ENCODE measurements at places on chromosomes 1 and 21.

- DNase-seq = no peak
Measured at GRCh38 chr1:242002510-242002909, 3.6 kb upstream of the MAP1LC3C start.

- no peak for DNase-seq
Measured at GRCh38 chr1:201504799-201505502, 2.0 kb downstream of the CSRP1 start.

DNA sequence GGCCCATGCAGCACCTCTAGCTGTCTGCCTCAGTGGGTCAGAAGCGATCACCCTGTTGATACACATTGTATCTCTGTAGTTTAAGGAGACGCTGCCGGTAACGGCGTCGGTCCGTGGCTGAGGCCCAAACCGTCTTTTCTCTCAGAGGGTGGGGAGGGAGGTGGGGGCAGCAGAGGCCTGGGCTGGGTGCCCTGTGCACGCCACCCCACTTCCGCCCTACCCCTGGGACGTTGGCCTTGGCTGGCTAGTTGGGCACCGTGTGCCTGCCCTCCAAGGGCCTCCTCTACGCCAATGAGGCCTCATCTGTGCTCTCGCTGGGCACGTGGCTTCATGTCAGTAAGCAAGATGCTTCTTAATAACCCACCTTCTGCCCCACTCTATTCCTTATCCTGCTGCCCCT is 9.4 kb downstream of the ZC3H12A start:
- no peak for DNase-seq

DNA sequence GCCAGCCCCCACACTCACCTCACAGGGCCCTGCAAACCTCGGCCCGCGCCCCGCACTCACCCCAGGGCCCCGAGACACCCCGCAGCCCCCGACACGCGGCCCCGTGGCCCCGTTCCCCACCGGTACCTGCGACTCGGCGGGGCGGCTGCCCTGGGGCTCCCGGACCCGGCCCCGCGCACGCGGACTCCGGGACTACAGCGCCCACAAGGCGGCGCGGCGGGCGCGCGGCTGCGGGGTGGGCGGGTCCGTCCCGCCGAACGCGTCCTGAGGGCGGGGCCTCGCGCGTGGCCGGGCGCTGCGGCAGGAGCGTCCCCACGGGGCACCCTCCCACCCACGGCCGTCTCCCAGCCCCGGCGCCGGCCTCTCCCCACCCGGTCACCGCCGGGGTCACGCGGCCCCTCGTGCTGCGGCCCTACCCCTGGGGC is at the start of gene SLC19A1:
Gene SLC19A1, minus strand, starts transcription at position 199 of the 425 bp plus-strand sequence. CDS start 4,481 bp downstream, outside the sequence.
- peak; percentile 52 for DNase-seq

- DNase-seq = no peak
Measured at GRCh38 chr1:162250004-162250730, 126.5 kb downstream of the SPATA46 start.

DNA sequence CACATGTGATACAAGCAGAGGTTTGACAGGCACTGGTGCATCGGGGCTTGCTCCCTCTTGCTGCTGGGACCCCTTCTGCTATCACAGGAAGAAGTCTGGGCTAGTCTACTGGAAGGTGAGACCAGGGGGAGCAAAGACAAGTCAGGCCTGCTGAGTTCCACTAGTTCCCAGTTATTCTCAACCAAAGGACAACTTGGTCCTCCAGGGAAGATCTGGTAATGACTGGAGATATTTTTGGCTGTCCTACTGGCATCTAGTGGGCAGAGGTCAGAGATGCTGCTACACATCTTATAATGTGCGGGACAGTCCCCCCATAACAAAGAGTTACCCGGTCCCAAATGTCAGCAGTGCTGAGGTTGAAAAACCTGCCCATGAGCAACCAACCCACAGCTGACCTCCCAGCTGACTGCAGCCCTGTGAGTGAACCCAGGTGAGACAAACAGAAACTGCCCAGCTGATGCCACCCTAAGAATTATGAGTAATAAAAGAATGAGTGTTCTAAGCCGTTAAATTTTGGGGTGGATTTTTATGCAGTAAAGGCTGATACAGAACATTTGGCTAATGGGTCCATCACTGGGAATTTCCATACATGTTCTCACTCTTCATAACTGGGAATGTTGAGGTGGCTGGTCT is 71.6 kb downstream of the NENF start:
- DNase-seq = no peak

- DNase-seq = no peak
Measured at GRCh38 chr1:205792481-205792881, 17.2 kb upstream of the RAB29 start.

DNA sequence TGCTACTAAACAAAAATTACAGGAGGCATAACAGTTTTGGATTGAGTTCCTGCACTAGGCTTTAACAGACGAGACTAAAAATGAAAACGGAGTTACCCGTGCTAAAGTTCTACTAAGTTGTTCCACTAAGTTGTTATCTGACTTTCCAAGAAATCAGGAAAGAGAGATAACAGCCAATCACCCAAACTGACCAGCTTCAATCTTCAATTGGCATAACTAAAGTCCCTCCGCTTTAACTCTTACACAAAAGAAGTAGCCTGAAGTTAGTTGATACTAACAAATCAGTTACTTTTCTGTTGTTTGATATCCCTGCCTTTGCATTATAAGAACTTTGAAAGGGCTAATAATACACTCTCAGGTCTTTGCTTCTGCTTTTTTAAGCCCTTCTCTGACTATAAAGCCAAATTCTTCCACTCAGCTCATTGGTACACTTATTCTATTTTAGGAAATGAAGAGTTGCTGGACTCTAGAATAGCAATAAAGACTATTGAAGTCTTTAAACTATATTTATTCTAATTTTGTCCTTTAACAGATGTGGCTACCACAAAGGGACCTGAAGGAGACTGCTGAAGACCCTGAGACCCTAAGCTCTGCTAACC is 61.3 kb downstream of the TESK2 start:
- no peak for DNase-seq

- DNase-seq = no peak
Measured at GRCh38 chr21:43191521-43191920, 22.7 kb downstream of the CRYAA start.

DNA sequence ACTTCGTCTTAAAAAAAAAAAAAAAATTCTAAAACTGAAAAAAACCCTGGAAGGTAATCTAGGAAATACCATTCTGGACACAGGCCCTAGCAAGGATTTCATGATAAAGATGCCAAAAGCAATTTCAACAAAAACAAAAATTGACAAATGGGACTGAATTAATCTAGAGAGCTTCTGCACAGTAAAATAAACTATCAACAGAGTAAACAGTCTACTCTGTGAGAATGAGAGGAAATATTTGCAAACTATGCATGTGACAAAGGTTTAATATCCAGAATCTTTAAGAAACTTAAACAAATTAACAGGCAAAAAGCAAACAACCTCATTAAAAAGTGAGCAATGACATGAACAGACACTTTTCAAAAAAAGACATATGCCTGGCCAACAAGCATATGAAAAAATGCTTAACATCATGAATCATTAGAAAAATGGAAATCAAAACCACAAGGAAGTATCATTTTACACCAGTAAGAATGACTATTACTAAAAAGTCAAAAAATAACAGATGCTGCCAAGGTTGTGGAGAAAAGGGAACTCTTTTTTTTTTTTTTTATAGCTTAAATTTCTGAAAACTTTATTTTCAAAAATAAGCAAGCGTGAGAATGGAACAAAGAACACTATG is 29.4 kb upstream of the RNPC3 start:
- DNase-seq = no peak

- DNase-seq = no peak
Measured at GRCh38 chr21:32096411-32096810, 182.4 kb downstream of the MIS18A start.

DNA sequence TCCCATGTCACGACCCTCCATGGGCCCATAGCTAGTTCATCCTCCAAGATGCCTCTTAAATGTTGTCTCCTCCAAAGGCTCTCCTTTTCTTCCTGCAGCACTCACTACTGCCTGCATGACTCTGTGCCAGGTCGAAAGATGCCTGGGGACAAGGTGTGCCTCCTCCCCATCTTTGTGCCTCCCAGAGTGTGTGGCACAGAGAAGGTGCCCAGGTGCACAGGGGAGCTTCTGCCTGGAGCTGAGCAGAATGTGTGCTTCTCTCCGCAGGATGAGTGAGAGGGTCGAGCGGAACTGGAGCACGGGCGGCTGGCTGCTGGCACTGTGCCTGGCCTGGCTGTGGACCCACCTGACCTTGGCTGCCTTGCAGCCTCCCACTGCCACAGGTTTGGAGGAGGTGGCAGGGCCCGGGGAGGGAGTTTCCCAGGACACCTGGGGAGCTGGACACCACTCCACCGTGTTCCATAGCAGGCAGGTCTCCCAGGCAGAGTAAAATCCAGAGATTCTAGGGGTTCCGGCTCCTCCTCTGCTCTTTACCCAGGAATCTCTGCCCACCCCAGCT is 6.9 kb upstream of the PPM1J start:
- no peak for DNase-seq

DNA sequence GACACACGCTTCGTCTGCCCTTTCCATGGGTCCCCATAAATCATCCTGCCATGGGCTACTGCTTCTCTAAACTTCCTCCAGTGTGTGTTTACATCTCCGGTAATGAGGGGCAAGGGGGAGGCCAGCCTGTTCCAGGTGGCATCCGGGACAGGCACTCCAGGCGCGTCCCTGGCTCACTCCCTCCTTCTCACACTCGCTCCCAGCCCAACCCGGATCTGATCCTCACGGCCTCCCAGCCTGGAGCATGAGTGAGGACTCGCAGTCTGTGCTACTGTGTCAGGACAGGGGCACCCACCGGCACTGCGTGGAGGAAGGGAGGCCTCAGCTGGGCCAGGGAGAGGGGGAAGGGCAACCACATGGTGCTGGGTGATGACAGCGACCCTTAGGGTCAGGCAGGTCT is 225.4 kb downstream of the TRABD2B start:
- DNase-seq = no peak

DNA sequence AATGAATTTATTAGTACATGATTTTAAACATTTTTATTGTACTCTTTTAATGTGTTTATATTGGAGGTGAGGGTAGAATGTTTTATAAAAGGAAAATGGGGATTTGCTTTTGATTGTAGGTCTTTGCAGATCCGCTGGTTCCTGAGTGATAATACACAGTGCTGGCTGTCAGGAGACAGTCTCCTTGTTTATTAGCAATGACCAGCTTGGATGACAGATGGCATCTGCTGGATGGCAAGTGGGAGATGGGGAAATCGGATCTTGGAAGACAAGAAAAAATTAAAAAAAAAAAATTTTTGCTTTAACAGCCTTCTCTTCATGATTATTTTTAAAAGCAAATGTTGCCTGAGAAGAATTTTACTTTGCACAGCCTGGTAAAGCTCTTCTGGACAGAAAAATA is 4.4 kb upstream of the PHTF1 start:
- DNase-seq = no peak

All from stimulated activated CD4-positive, alpha-beta T cell treated with anti-CD3 and anti-CD28 coated beads, TNF-alpha, amount 100 ng/mL, for 24 hours (primary cell).